Stimulated activated CD8-positive, alpha-beta memory T cell treated with anti-CD3 and anti-CD28 coated beads, Interleukin-4, amount 100 ng/mL, for 48 hours (primary cell): ENCODE measurements at places on chromosomes 3 and 15.

GRCh38 chr3:65466300-65466988 lies 572.3 kb downstream of the MAGI1 start:
- DNase-seq: no peak

DNA sequence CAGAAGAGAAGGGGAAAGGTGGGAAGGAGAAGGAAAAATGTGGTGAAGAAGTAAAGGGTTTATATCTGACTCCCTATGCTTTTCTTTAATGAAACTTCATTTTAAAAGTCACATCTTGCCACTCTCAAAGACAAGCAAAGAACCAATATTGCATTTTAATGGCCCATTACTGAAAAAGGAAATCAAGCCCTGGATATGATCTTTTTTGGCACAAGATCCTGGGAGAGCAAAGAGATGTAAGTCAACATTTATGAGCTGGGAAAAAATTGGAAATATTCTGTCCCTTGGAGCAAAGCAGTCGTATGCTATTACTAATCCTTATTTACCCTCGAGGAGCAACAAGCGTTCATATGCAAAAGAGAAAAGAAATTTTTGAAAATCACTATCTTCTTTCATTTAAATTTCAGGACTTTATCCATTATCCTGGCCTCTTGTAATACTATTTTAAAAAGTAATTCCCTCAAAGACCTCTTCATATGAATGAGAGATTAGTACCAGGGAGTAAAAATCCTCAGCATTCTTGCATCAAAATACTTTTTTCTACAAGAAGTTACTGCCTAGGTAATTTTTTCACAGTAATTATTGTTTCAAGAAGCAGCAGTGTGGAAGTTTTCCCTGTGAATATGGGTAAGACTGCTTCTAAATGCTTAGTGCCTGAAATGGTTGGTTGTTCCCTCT lies 435.3 kb upstream of the PDZRN3 start:
- no peak for DNase-seq

DNA sequence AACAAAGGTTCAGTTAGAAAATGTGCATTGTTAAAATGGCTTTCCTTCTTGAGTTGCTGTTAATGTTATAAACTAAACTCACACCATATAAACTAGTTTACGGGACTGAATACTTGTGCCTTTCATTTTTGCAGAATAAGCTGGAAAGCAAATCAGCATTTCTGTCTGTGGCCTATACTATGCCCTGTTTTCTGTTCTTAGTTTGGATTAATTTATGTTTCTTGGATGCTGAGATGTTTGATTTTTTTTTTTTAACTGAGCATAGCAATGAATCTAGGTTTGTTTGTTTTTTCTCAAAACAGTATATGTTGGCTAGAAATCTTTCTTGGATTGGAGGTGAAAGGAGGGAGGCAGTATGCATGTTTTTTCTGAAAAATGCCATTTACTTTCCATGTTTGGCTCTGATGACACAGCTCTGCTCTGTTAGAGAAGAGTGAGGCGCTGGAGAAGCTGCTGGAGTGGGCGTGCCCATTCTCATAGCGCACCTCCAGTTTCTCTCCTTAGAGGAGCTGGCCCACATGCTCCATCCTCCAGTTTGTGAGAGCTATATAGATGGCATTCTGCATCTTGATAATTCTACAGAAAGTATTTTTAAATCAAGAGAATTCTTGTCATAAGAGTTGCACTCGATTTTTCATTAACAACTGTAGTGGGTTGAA lies 423.6 kb upstream of the TPM1 start:
- DNase-seq: no peak

DNA sequence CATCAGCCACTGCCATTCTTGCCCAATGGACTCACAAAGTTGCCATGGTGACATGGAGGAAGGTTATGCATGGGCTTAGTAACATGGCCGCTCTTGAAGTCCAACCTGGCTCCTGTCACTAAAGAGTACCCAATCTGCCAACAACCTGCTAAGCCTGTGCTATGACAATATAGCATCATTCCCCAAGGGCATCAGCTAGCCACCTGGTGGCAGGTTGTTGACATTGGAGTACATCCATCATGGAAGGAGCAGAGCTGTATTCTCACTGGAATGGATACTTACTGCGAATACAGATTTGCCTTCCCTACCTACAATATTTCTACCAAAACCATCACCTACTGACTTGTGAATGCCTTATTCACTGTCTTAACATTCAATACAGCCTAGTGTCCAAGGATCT lies 138.9 kb upstream of the RORA start:
- no peak for DNase-seq

- DNase-seq: no peak
Measured at GRCh38 chr3:176159796-176160195, 1037.5 kb downstream of the TBL1XR1 start.

DNA sequence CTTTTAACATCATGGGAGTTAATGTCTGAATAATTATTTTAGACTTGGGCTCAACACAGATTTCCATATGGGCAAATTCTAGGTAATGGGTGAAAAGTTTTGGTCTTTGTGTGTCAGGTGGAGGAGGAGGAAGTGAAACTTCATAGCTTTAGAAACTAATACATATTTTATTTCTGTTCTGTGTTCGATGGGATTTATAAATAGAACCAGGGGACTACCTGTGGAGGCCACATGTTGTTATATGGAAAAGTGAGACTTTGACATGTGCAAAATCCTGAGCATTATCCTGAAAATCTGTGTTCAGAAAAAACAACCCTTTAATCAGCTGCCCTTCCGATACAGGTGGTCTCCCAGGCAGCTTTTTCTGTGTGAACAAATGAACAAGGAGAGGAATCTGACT lies 209.5 kb downstream of the SOX2 start:
- no peak for DNase-seq

DNA sequence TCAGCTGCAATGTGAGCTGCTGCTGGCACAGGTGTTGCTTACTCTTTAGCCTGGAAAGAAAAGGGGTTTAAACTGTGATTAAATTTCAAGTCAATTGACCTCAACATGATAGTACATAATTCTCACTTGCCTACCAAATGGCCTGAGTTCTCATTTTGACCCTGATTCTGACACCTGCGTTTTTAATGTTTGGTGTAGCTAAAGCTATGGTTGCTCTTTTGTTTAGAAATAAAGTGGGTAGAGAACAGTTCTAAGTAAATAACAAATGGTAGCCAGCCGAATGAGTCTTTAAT lies 100.8 kb upstream of the SOX2 start:
- no peak for DNase-seq

- no peak for DNase-seq
Measured at GRCh38 chr3:115779011-115779410, 155.7 kb downstream of the GAP43 start.

GRCh38 chr15:77180757-77181156 lies 109.8 kb upstream of the TSPAN3 start:
- no peak for DNase-seq

DNA sequence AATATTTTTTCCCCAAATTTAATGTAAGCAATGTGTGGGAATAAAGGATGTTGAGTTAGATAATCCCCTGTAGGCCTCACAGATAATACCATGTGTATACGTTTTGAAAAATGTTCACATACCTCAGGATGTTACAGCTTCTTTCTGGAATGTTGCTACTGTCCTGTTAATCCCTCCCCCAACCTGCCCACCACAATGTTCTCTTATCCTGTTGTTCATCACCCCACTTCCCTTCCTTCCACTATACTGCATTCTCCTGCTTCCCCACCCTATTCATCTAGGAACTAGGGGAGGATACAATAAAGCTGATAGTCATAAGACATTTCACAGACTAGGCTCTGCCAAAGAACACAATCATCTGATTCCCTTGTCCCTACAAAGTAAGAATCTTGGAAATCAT lies 92.1 kb downstream of the IGF2BP2 start:
- no peak for DNase-seq

DNA sequence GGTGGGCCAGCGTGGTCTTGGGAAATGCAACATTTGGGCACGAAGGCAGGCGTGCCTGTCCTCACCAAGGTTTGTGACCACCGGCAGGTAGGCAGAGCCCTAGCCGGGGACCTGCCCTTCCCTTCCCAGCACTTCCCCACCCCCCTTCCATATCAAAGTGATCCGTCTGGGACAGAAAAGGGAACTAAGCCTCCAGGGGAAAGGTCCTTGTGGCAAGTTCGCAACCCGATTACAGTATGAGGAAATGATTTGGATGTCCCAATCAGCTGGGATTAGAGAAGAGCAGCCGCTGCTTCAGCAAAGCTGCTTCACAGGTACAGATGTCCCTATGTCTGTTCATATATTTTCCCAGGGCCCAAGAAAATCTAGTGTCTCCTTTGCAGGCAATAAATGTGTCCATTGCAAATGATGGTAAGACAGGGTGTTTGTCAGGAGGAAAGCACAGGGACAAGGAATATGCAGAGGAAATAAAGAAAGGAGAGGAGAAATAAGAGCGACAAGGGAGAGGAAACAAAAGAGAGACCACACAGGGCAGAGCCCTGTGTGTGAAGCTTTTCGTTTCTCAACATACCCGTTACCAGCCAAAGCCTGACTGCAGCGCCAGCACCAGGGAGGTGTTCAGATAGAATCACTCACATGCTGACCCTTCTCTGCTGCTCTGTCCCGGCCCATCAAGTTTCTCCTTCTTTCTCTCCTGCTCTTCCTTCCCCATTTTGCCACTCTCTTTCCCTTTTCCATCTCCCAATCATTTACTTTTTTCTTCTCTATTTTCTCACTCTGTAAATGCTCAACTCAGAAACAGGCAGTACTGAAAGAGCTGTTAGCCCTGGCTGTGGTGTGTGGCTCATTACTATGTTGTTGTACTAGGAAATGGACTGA lies 17.4 kb upstream of the SECISBP2L start:
- no peak for DNase-seq
